ENCODE measurements at places on chromosomes 2 and 18.

DNA sequence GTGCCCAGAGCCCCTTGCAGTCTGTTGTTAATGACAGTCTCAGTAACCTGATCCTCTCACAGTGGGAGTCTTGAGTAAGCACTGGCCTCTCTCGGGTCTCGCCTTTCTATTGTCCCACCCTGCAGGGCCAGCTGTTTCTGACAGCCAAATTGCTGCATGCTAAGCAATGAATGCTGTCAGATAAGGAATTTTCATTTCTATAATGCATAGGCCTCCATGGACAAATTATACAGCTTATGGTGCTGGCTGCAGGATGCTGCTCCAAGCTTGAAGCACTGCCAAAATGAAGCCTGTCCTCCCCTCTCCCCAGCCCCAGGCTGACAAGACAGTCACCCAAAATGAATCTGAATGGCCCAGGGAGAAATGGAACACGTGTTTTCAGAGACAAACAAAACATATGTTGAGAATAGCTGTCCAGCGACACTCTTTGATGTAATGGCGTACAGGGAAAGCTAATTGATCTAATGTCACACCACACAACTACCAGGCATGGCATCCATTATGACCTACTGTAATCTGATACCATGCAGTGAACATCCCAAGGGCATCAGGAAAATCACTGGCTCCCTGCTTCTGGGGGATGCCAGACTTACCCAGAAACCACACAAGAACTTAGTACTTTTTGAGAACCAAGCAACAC lies 36.8 kb downstream of the ACVR1 start:
- no peak for DNase-seq

DNA sequence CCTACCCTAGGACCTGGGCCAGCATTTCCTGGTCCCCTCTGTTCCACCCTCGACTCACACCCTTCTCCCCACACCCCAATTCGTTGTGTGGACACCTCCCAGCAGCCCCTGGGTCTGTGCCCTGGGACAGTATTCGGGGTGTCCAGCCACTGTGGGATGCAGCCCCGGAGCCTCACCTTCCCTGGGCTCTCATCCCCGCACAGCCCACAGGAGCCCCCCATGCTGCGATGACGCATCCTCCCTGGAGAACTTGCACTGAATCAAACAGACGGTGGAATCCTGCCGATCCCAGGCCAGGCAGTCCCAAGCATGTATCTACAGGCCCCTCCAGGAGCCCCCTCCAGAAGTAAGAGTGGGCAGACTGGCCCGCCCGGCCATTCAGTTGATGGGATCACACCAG lies 9.7 kb downstream of the ITM2C start:
- DNase-seq = no peak

DNA sequence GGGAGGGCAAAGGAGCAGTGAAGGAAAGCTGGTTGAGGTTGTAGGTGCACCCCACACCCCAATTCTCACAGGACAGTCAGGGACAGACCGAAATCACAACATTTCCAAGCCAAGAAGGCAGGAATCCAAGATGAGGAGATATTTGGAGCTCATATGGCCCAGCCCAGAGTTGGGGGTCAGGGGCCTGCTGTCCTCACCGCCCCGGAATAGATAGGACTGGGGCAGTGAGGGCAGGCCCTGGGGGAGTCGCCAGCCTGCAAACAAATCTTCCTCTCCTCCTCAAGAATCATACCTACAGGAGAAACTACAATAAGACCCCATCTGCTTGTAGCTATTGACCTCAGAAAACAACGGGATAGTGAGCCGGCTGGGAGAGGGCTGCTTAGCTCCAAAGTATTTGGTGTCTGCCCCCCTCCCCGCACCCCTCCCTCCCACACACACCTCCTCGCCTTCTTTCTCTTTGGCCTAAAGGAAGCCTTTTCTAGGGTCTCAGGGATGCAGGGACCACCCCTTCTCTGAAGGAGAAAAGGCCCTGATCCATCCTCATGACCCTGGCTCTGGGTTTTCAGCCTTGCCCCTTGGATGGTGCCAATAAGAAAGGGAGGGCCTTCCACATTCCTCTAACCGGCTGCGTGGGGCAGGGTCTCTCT lies 3.8 kb downstream of the EN1 start:
- DNase-seq = no peak

DNA sequence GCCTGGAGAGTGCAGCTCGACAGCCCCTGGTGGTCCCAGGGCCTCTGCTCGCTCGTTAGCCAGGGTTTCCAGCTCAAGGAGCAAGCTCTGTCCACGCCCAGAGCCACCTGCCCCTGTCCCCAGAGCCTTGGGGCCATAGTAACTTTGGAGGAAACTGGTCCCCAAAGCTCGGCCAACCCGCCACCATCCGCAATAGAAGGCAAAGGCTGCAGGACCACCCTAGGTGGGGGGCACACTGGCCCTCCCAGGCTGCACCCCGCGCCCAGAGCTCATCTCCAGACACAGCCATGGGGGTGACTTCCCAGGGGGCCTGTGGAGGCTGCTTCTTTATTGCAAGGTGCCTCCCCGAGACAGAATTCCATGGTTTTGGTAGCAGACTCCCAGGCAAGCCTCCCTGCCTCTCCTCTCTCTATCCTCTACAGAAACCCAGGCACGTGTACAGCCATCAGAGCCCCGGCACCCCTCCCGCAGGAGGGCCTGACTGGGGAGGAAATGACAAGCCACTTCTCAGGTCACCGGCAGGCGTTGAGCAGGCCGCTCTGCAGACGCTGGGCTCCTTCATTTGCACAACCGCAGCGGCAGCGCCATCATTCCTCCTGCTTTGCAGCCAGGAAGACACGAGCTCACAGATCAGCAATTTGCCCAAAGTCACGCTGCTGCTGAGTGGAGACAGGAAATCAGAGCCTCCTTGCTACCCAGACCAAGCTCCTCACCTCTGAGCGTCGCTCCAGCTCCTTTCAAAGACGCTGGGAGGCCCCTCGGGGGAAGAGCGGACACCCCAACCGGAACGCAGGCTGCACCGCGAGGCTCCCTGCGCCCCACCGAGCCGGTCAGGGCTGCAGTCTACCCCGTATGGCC lies 80.2 kb downstream of the NDUFA10 start:
- DNase-seq = no peak

GRCh38 chr2:47662552-47662951 lies 120.4 kb upstream of the MSH6 start:
- no peak for DNase-seq

- no peak for DNase-seq
Measured at GRCh38 chr2:88865801-88866371, 174.4 kb downstream of the RPIA start.

DNA sequence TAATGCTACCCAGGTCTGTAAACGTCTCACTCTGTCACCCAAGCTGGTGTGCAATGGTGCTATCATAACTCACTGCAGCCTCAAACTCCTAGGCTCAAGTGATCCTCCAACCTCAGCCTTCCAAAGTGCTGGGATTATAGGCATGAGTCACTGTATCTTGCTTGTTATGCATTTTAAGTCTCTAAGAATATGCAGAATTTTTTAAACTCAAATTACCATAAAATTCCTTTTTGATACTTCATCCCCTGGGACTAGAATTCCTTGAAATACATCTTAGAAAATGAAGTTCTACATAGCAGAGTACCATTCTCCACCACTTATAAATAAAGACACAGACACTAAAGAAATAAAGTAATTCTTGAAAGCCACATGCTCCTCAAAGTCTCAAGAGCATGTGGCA lies 30.2 kb upstream of the LRATD1 start:
- no peak for DNase-seq

GRCh38 chr2:98550165-98550564 lies 58.1 kb downstream of the COA5 start:
- peak; percentile 43 for DNase-seq

DNA sequence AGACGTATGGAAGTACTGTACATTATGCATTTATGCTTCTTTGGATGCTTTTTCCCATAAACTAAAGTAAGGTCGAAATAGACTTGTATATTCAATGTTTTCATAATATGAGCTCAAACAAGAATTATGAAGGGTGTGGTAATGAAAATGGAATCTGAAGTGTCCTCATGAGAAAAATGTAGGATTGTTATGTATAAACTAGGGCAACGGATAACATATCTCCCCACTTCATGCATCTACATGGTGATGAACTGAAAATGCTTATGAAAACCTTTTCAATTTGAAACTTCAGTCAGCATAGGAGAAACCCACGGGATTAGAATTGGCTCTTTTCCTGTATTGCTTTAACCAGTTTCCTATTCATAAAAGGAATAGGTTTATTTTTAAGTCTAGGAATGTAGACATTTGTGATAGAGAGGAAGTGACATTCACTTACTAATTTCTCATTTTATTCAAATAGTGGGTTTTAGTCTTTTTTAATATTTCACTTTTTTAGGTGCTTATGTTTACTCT lies 608.2 kb upstream of the GCFC2 start:
- DNase-seq = no peak

DNA sequence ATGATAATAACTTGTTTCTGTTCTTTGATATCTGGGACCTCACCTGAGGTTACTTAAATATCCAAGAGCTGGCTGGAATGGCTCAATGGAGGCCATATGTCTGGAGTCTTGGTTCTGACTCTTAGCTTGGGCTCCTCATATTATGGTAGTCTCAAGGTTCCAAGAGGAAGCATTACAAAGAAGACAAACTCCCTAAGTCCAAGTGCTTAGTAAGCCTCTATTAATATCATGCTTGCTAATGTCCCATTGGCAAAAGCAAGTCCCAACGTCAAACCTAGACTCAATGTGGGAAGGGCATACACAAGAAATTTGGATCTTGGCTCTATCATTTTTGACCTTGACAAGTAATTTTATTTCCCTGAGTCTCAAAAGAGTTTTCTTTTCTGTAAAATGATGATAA lies 49.2 kb upstream of the SPOPL start:
- DNase-seq = no peak
